Substantia nigra (tissue), 51 donors: ENCODE measurements at places on chromosomes 1 and 21.

DNA sequence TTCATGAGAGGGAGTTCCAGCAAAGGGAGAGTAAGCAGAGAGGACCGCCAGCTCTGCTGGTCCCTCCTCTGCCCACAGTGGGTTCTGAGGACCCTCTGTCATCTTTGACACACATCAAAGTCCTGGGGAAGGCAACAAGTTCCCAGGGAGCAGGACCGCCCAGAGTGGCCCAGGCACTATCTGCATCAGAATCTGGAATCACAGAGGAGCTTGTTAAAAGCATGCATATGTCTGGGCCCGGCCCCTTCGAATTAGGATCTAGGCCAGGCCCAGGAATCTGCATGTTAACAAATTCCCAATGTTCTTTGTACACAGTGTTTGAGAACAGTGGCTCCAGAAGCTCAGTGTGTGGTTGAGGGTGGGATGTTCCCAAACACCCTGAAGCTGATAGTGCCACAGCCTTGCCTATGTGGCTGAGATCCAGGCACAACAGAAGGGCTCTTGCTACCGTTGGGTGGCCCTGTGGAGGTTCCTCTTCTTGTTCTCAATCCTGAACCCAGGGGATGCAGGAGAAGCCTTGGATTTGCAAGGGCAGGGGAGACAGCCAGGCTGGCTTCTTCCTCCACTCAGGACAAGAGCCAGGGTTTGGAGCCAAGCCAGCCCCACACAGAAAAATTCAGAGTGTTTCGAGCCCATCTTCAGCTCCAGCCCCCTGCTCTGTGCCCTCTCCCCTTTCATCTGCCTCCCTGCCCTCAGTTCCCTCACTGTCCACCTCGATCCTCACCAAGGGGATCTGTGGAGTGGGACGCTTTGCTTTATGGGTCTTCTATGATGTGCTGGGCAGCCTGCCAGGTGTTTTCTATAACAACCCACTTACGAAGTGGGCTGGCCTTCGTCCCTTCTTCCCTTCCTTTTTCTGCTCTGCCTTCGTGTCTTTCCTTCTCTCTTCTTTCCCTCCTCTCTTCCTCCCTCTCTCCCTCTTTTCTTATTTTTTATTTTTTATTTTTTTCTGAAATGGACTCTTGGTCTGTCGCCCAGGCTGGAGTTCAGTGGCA lies 129.0 kb upstream of the TMPRSS2 start:
- DNase-seq, result no peak

DNA sequence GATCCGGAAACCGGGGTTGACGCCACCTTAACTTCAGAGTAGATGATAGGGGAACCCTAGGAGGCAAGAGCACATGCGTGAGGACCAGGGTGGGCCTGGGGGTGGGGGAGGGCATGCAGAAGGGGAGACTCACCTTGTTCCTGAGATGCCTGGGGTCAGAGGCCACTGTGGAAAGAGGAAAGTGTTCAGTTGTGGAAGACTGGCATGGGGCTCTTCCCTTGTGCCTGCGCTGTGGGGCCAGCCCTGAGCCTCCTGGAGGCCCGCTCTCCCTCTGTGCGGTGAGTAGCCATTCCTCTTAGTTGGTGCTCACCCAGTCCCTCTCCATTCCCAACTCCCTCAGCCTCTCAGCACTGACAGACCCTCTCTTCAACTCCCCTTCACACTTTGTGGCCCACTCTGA lies 36.6 kb downstream of the FCRL5 start:
- no peak for DNase-seq

- no peak for DNase-seq
Observed at GRCh38 chr1:176893625-176894352, 270.7 kb downstream of the ASTN1 start.

GRCh38 chr1:159821171-159821867 lies 5.4 kb upstream of the SLAMF8 start:
- peak; percentile 6 for DNase-seq

DNA sequence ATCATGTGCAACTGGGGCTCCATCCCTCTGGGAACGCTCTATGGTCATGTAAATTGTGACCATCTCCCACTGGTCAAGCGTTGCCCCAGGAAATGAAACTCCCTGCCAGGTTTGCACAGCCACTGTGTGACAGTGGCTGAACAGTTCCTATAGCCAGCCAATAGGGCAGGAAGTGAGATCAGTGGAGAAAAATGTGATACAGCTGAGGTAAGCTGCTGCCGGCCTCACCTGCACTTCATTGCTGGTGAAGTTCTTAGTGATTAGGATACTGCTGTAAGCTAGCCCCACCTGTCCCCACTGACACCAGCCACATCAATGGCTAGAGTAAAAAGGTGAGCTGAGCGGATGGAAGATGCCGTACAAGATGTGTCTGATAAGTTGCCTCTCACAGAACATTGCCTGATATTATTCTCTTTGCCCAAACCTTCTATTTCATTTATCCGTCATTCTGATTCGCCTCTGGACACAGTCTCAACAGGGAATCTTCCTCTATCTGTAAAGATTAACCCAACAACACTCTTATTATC lies 38.4 kb upstream of the CDC42BPA start:
- DNase-seq, result no peak

- DNase-seq, result no peak
Observed at GRCh38 chr21:44742418-44743153, 31.2 kb upstream of the TSPEAR start.

- DNase-seq, result no peak
Observed at GRCh38 chr1:32448773-32449456, 16.0 kb upstream of the ZBTB8B start.

- DNase-seq, result no peak
Observed at GRCh38 chr1:180253585-180254495, 23.8 kb downstream of the LHX4 start.

DNA sequence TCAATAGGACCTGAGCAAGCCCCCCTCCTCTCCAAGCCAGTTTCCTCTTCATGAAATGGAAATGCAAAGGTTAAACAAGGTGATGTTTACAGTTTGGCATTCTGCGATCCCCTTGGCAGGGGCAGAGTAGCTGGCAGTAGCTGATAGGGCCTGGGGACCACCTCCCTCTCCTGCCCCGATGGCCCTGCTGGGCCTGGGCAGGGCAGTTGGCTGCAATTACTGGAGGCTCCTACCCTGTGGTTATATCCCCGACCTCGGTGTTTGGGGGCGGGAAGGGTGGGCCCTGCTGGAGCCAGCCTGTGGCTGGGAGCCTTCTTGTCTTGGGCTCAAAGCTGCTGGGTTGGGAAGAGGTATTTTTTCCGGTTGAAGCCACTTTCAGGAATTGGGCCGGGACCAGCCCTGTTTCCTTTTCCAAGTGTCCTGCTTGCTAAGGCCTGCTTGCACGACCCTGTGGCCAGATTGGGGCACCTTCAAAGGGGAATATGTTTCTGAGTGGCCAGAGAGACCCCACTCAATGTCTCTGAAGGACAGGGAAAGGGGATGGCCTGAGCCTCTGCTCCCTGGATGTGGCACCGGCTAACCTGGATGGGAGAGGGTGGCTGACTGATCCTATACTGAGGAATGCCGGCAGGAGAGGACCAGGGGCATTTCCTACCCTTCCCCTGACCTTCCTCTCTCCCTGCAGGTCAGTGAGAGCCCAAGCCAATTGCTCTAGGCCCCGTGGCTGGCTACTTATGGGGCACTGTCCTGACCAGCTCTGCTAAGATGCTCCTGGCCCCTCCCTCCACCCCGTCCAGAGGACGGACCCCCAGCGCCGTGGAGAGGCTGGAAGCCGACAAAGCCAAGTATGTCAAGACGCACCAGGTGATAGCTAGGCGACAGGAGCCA lies 1.9 kb downstream of the FAM110D start:
- no peak for DNase-seq

- no peak for DNase-seq
Observed at GRCh38 chr1:228739826-228740225, 4.5 kb downstream of the RHOU start.

DNA sequence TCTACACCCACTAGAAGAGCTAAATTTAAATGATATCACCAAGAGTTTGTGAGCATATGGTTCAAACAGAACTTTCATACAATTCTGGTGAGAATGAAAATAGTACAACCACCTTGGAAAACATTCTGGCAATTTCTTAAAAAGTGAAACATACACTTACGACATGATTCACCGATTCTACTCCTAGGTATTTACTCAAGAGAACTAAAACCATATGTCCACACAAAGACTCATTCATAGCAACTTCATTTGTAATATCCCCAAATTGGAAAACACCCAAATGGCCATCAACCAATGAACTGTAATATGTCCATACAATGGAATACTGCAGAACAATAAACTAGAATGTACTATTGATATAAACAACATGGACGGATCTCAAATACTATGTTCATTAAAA lies 51.2 kb upstream of the ADAM30 start:
- DNase-seq, result no peak

DNA sequence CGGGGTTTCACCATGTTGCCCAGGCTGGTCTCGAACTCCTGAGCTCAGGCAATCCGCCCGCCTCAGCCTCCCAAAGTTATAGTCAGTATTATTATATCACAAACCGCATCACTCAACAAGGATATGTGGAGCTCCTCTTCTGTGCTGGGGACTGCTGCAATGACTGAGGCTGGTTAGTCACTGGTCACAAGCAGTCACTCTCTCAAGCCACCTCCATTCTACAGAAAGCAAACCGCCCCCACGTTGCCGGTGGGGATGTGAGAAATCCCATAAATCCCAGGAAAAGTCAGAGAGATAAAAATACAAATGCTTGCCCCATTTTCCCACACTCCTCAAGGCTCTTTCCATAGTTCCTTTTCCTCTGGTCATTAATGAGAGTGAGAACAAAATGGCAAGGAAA lies 155.7 kb downstream of the ADSS2 start:
- DNase-seq, result no peak

- no peak for DNase-seq
Observed at GRCh38 chr1:119015547-119015946, 27.4 kb upstream of the TBX15 start.

DNA sequence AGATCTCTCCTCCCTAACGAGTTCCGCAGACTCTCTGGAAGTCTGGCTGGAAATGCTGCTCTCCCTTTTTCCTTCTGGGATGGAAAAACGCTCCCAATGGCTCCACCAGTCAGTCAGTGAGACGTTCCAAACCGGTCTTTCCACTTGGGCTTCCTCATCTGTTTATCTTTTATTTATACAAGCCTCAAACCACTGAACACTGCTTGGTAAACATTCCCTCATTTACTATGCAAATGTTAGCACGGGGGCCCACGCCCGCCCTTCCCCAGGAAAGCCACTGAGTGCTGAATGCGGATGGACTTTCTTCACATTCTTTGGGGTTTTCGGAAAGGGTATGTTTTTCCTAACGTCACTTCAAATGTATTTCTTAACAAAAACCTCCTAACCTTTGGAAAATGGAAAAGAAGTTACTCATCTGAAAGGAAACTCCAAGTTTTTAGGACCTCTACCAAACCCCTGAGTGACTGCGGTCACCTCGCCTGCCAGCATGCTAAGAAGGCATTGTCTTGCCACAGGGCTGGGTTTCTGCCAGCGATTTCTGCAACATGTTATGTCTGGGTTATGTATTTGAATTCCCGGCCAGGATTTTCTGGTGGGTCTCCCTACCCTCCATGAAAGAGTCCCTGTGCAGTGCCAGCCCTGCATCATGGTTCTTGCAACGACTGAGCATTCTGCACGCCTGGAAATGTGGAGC lies 14.0 kb upstream of the UMODL1 start:
- no peak for DNase-seq

DNA sequence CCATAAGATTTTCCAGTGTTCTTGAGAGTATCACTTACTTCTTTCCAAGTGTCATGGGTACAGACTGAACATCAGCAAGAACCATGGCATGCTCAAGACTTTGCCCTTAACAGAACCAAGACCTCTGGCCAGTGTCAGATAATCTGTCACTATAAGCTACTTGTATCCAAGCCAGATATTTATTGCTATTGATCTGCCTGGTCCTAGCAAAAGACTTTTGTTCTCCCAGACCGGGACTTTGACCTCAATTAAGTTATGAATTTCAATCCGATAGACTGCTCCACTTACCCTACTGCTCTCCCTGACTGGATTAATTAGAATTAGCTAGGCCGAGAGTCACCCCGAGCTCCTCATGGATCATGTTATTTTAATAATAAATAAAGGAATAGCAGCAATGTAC lies 129.6 kb downstream of the ACBD6 start:
- no peak for DNase-seq

GRCh38 chr1:53580739-53581475 lies 121.7 kb downstream of the DMRTB1 start:
- no peak for DNase-seq

GRCh38 chr1:27446496-27447020 lies 43.4 kb downstream of the WASF2 start:
- no peak for DNase-seq

DNA sequence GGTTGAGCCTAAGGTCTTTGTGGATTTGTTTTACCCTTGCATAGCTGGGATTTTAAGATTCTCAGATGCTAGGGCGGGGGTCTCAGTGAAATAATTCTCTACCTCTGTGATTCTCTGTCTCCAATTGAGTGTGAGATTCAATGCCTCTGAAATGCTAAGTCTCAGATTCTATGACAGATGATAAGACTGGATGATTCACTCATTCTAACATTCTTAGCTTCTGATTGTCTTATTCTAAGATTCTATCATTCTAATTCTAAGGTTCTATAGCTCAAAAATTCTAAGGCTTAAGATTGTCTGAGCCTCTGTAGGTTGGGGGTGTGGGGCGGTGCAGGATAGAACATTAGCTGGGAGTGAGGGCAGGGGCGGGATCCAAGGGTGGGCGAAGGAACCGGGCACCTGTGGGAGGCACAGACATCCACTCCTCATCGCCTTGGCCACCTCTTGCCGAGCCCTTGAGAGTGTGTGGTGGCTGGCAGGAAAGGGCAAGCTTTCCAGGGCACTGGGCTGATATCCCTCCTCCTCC lies 29.5 kb downstream of the ADGRB2 start:
- DNase-seq, result no peak

GRCh38 chr1:68442822-68443556 lies 6.8 kb downstream of the RPE65 start:
- no peak for DNase-seq

- DNase-seq, result no peak
Observed at GRCh38 chr1:87735750-87736149, 407.1 kb downstream of the LMO4 start.

- DNase-seq, result no peak
Observed at GRCh38 chr1:113677250-113678158, 81.8 kb downstream of the PHTF1 start.

- no peak for DNase-seq
Observed at GRCh38 chr1:199866210-199866617, 161.3 kb upstream of the NR5A2 start.

- DNase-seq, result no peak
Observed at GRCh38 chr21:42556960-42557359, 43.3 kb downstream of the SLC37A1 start.

GRCh38 chr1:77039739-77040138 lies 172.5 kb downstream of the ST6GALNAC5 start:
- DNase-seq, result no peak

GRCh38 chr1:218362418-218363076 lies 17.4 kb downstream of the TGFB2 start:
- DNase-seq, result no peak

GRCh38 chr1:185393815-185394214 lies 76.8 kb upstream of the IVNS1ABP start:
- DNase-seq, result no peak

GRCh38 chr1:119964673-119965363 lies 68.5 kb upstream of the ADAM30 start:
- no peak for DNase-seq

- DNase-seq, result no peak
Observed at GRCh38 chr1:43912607-43913006, 21.0 kb upstream of the ARTN start.

GRCh38 chr1:110408488-110408887 lies 994 bp upstream of the LAMTOR5 start:
- no peak for DNase-seq

GRCh38 chr21:14591882-14592281 lies 45.8 kb upstream of the SAMSN1 start:
- DNase-seq, result peak; percentile 2

- no peak for DNase-seq
Observed at GRCh38 chr1:151539321-151540020, 638 bp upstream of the TUFT1 start.

- DNase-seq, result no peak
Observed at GRCh38 chr1:115545791-115546733, 95.7 kb upstream of the VANGL1 start.
